Activated CD4-positive, alpha-beta T cell treated with anti-CD3 and anti-CD28 coated beads for 36 hours (primary cell): ENCODE measurements at places on chromosomes 12 and 14.

GRCh38 chr12:52691076-52691840 is 11.1 kb upstream of the KRT1 start:
- DNase-seq = peak; percentile 73

DNA sequence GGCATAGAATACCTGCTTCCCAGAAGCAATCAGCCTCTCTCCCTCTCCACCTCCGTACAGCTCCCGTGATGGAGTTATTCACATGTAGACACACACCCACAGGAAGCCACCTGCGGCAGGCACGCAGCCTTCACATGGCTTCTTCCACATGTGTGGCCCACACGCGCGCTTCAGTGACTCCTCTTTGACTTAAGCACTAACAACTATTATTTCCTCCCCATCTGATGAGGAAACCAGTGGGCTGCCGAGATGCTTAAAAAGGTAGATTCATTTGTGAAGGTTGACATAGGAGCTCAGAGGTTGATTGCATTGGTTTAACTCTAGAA is 69.3 kb downstream of the PRMT8 start:
- DNase-seq = no peak

DNA sequence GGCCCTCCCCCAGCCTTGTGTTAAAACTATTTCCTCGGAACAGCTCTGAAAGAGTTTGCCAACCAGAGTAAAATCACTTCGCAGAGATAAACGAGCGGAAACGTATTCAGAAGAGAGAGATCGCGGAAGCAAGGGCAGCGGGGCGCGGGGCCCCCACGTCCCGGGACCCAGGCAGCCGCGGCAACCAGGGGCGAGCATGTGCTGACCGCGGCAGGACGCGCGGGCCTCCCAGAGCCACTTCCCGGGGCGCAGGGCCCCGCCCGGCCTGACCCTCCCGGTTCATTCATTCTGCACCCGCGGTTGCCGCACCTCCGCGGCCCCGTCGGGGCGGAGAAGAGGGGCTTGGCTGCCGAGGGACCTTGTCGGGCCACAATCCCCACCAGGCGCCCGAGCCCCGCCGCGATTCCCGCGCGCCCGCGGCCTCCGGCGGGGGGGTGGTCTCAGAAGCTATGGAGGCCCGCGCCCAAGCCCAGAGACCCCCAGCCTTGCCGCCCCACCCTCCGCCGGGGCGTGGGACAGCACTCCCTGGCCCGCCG is 598 bp downstream of the UBE2N start:
- DNase-seq = peak; percentile 56

DNA sequence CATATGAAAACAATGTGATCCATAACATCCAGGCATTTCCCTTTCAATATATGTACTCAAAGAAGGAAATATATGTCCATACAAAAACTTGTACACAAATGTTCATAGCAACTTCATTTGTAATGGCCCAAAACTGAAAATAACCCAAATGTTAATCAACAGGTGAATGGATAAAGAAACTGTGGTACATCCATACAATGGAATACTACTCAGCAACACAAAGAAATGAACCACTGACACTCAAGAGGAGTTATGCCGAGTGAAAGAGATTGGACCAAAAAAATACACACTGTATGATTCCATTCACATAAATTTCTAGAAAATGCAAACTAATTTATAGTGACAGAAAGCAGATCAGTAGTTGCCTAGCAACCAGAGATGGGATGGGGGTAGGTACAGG is 30.3 kb upstream of the GXYLT1 start:
- no peak for DNase-seq

DNA sequence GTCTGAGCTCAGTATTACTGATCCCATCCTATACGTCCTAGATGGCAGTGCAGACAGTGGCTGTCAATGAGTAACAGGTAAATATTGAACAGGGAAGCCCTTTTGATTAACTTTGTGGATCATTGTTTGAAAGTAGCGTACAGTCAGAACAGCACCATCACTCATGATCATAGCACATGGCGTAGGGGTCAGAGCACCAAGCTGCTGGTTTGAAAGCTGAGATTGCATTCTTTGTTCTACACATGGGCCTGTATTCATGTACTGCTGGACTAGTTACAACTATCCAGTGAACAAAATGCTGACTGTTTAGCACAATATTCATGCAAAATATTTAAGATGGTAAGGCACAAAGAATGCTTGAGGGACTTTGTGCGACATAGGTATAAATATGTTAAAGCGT is 131.8 kb downstream of the NPAS3 start:
- no peak for DNase-seq

DNA sequence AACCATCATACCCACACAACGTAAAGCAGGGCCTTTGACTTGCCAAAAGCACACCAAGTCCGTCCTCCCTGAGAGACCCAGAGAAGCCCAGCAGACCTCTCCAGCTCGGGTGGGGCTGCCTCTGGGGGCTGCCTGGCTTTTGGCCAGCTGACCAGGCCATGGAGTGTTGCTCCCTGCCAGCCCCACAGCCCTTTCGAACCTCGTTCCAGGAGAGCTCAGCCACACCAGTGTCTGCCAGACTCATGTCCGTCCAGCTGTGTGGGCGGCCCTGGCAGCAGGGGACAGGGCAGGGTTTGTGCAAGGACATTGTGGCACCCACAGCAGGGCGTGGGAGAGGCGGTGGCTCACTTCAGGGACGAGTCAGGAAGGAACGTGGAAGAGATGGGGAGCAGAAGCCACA is 22.6 kb upstream of the IRF2BPL start:
- DNase-seq = no peak

DNA sequence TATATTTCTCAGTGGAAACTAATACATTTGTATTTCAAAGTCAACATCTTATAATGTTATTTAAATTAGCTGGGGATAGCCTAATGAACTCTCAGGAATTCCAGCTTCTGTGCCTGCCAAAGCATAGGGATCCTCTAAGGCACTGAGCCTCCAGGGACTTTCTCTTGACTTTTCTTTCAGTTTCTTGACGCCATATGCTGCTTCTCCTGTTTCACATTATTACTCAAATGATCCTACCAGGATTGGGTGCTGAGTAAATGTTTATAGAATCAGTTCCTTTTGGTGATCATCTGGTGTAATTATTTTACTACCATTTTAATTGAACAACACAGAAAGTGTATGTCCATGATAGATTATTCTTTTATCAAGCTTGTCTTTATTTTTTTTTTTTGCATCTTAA is 7.9 kb downstream of the METTL25 start:
- DNase-seq = no peak

DNA sequence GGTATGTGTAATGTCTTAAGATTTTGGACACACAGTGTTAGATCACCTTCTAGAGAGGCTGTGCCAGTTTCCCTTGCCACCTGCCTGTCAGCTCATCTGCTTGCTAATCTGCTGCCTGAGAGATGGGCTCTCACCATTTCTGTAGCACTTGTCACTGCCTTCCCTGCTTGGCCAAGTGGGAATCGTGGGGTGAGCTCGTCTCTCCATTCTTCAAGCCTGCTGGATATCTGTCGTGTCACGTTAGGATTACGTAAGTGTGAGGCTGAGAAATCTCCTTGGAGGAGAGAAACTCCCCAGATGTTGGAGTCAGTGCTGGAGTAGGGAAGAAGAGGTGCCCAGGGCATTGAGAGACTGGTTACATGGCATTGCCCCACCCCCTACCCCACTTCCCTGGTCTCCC is 8.6 kb upstream of the RPH3A start:
- DNase-seq = no peak

- no peak for DNase-seq
These were observed 199.8 kb downstream of the RBM19 start for GRCh38 chr12:113766131-113766878.

DNA sequence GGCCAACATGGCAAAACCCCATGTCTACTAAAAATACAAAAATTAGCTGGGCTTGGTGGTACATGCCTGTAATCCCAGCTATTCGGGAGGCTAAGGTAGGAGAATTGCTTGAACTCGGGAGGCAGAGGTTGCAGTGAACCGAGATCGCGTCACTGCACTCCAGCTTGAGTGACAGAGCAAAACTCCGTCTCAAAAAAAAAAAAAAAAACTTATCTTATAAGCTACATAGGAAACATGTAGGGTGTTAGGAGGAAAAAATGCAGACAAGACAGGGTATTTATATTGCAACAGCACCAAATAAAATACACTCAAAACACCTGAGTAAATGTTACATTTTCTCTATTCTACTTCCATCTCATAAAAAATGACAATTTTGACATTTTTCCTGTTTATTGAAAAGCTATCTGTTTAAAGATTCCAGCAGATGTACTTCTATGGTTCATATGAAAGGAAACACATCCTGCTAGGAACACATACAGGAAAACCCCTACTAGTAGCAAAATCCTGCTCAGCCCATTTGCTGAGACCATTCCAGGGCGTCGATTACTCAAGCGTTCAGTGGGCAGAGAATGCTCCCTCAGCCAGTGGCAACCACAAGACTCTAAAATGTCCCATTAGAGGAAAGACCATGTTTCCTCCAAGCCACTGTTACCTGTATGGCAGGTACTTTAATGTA is 19.7 kb downstream of the CORO1C start:
- no peak for DNase-seq
